ENCODE measurements at places on chromosomes 7 and 10.

GRCh38 chr7:50467817-50468610 lies 17.9 kb upstream of the FIGNL1 start:
- peak; percentile 52 for DNase-seq

DNA sequence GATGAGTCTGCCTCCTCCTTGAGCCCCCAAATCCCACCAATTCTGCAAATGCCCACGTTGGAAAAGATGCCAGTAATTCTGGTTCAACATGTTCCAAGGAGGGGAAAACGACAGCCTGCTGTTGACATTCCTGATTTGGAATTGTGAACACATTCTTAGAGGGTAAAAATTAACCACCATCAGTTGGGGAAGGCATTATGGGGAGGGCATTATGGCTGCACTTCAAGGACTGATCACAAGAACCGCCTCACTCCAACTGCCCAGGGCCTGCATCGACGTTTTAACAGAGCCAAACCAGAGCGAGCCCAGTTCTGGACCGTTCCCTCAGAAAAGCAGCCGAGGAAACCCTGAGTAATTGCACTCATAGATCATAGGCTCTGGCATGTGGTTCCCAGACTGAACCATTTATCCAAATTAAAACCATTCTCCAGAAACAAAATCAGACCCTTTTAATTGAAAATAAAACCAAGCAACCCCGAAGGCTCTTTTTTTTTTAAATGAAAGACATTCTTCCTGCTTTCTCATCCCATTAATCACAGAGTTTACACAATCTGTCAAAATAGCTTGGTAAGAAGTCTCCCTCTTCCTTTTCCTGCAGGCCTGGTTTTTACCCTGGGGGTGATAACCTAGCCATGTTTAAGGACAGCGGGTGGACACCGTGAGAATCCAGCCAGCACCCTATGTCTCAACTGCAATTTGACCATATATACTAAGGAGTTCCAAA lies 8.0 kb downstream of the TNS3 start:
- DNase-seq, result peak; percentile 84

DNA sequence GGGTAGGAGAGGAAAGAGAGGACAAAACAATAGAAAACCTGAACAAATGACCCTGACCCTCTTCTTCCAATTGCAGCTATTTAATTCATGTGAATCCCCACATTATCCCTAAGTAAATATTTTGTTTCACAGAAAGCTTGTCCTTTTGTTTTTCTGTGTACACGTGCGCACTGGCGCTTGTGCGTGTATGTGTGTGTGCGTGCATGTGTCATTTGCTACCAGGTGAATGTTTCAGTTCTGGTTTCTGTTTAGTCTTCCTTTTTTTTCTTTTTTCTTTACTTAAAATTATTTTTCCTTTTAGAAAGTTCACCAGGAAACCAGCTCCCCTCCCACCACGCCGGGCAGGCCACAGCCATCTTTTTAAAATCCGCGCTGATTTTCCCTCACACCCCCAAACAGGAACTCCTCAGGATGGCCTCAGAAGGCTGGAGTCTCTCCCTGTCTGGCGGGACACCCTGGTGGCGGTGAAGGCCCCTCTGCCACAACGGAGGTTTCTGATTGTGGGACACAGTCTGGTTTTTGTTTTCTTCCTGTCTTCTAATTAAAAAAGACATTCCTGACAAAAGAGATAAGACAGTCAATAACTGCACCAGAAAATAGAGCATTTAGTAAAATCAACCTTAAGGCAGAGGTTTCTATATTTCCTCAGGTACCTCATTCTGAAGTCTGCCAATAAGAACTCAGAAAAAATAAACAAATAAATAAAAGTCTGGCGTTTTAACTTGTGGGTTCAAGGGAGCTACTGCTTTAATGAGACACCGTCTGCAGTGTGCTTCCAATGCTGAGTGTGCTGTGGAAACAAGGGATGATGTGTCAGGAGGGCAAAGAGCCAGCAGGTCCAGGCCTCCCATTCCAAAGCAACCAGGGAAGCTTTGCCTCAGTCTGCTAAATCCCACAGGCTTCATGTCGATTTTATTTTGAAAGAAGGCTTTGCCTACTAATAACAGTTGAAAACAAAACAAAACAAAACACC lies 17.4 kb downstream of the IRF5 start:
- DNase-seq, result no peak

DNA sequence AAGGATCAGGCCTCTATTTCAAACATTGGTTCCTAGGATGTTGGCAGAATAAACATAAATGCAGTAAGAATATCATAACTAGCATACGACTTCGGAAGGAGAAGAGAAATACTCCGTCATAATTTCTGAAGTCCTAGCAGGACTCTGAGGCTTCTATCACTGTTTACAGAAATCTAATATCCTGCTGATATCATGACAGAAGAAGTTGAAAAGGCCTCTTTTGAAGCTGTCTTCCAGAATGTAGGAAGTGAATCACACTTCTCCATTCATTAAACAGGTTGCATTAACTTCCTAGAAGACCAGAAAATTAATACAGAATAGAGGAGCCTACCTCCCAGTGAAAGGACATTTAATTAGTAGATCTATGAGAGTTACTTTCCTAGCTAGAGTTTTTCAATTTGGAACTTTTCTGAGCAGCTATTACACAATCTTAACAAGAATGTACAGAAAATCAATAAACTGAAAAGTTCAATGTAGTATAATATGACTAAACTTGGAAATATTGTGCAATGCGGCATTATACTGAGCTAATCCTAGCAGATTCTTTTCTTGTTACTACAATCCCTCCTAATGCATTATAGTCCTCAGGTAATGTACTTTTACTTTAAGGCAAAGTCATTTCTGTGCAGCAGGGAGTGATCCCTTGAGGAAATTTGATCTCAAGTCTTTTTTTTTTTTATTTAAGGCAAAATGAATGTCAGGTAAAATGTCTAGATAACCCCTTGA lies 622.6 kb upstream of the CELF2 start:
- DNase-seq, result peak; percentile 48

- no peak for DNase-seq
Observed at GRCh38 chr7:28245123-28245878, 64.7 kb upstream of the JAZF1 start.

- DNase-seq, result no peak
Observed at GRCh38 chr10:32341596-32341995, 5.4 kb downstream of the EPC1 start.

All from MV-4-11 (cell line).